Right cardiac atrium (tissue), 5 donors: ENCODE measurements at places on chromosomes 16 and 17. TPM values are rescaled to one million over a fixed set of nuclear protein-coding genes. Genes with fewer than 3 reads are reported as not detected.

Gene SKAP1
- polyA plus RNA-seq = 0.54 TPM

Gene ARL5C
- polyA plus RNA-seq = not detected

Gene ASPA
- polyA plus RNA-seq = 1.6 TPM

Gene MEFV
- 0.32 TPM for polyA plus RNA-seq

Gene NPIPB6
- polyA plus RNA-seq = 0.45 TPM

Gene SEPTIN12
- polyA plus RNA-seq = not detected

Gene HYDIN
- 0.57 TPM for polyA plus RNA-seq

Gene TIGD7
- 3.5 TPM for polyA plus RNA-seq

Gene COL1A1
- polyA plus RNA-seq = 24.8 TPM

Gene COTL1
- 11.6 TPM for polyA plus RNA-seq

Gene CCL8
- polyA plus RNA-seq = 0.34 TPM

Gene NFATC2IP
- 13.4 TPM for polyA plus RNA-seq

Gene SLC5A10
- 0.61 TPM for polyA plus RNA-seq

Gene CDRT15L2
- polyA plus RNA-seq = not detected

Gene TOM1L1
- polyA plus RNA-seq = 7.3 TPM

Gene KRT25
- polyA plus RNA-seq = not detected

Gene RAB11FIP4
- polyA plus RNA-seq = 2.8 TPM

Gene PPP4C
- polyA plus RNA-seq = 51.8 TPM

Gene TBC1D3H
- not detected for polyA plus RNA-seq
